ENCODE measurements at places on chromosomes 16 and 17. TPM values are rescaled to one million over a fixed set of nuclear protein-coding genes. Genes with fewer than 3 reads are reported as not detected.

Gene DNAH3
- 0.36 TPM for total RNA-seq

Gene HLF
- 21.4 TPM for total RNA-seq

DNA sequence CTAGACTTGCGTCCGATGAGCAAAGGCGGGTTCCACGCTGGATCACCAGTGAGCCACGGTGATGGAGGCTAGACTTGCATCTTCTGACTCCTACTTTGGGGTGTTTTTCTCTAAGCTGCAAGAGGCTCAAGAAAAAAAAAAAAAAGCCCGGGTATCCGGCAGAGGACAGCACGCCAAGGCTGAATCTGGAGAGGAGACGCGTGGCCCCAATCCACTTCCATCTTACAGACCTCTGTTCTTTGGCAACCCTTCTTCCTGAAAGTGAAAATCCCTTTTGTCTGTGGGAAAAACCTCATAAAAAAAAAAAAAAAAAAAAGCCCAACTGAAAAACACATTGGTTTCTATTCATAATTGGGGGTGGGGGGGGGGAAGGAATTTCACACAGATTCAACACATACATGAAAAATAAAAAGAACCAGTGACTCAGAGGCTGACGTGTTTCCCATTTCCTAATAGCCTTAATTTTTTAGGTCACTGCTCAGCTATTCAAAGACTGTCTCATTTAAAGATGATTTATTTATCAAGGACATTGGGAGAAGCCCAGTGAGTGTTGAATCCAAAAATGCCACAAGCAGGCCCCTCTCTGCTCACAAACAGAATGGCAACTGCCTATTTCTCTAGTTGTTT is 258.3 kb downstream of the FOXL1 start:
- no peak for DNase-seq

DNA sequence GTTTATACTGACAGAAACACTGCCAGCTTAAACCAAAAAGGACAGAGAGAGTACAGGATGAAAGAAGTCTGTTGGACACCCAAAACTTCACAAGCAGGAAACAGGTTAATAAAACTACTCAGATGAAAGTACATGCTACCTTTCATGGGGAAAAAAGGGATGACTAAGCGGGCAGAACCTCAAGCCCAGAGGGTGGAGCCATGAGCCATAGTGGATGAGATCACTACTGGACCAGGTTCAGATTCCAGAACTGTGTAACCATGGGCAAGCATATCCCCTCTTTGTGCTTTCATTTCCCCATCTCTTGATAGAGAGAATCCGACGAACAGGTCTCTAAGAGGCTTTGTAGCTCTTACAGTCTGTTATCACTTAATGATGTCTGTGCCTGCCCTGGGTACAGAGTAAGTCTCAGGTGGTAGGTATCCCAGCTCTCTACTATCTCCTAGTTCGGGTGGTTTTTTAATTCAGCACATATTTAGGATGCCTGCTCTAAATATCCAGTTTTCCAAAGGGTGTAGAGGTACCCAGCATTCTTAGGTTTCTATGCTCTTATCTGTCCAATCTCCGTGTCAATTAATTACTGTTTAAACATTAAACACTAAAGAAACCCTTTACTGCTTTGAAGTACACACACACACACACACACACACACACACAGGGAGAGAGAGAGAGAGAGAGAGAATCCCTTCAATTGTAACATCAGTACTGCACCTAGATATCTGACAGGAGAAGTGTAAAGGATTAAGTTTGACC is 206.7 kb downstream of the ZNF423 start:
- no peak for DNase-seq

Gene PRRT2
- 26.3 TPM for total RNA-seq

Gene TAC4
- not detected for total RNA-seq

Gene TPSG1
- total RNA-seq = 0.45 TPM

All from sciatic nerve (tissue), 2 donors.